ENCODE measurements at places on chromosomes 7 and 10.

DNA sequence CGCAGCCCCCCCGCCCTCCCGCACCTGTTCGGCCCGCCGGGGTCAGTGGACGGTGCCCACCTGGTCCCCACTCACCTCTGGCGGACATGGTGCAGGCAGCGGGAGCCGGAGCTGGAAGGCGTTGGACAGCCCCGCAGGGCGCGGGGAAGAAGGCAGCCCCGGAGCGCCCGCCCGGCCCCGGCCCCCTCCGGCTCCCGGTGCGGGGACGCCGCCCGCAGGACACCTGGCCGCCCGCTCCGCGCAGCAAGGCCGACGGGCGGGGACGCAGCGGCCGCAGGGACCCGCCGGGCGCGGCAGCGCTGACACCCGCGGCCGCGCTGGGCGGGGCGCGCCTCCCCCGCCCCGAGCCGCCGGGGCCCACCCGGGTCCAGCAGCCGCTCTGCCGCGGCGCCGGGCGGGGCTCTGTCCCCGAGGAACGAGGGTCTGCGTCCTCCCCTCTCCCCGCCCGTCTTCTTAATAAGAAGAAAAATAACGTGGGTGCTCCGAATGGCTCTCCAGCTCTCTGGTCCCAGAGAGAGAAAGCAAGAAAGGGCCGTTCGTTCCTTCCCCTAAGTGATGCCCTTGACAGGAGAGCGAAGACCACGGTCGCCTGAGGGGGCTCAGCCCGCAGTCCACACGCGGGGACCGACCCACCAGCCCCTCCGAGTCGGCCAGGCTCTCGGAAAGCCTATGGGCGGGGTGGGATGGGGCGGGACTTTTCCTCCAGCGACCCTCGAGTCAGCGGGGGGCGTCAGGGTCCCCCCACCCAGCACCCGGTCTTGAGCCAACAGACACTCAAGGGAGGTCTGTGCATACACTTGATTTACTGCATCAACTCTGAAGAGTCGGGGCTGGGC is 53.4 kb upstream of the FHIP2A start:
- DNase-seq, result no peak

DNA sequence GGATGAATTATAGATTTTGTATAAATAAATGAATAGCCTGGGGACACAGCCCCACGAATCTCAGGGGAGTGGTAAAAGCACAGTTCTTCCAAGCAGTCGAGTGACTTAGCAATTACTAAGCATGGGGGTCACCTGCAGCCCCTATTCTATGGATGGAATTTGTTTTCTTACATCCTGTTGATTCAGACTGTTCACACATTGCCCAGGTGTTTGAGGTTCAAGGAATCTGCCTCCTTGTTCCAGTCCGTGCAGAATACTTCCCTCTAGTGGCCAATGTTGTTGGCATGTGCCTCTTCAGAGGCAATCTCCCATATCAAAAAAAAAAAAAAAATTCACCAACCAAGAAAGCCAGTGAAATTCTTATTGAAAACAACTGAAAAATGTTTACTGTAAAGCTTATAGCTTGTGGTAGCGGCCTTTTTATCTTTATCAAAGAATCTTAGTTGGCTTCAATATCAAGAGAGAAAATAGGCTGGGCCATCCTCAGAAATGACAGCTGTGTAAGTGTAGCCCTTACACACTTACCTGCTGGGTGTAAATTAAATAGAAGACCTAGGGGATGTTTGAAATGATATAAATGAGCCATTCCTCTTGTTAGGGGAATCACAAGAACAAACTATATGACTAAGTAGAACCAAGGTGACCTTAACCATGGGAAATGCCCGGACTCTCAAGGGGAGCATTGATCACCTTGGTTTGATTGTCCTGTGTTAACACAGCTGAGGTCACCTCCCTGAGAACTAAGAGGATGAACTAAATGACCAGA is 7.8 kb downstream of the LIPM start:
- peak; percentile 54 for DNase-seq

GRCh38 chr7:68984306-68984705 is 614.0 kb upstream of the AUTS2 start:
- DNase-seq, result no peak

GRCh38 chr10:6803427-6803783 is 223.3 kb upstream of the PRKCQ start:
- no peak for DNase-seq

- DNase-seq, result no peak
Observed at GRCh38 chr10:75722609-75723008, 291.2 kb downstream of the LRMDA start.

Measured in erythroblast (primary cell).